ENCODE measurements at places on chromosomes 5 and 9. TPM values are rescaled to one million over a fixed set of nuclear protein-coding genes. Genes with fewer than 3 reads are reported as not detected.

GRCh38 chr5:58037899-58038298 lies 422.0 kb downstream of the PLK2 start:
- no peak for DNase-seq

The SLC6A3 gene
- total RNA-seq = not detected

GRCh38 chr5:130616161-130616560 lies 548.9 kb downstream of the HINT1 start:
- DNase-seq = no peak

The FOXE1 gene
- total RNA-seq = 0.06 TPM

The GPRIN1 gene
- total RNA-seq = 13.1 TPM
